ENCODE measurements at places on chromosomes 4 and X.

DNA sequence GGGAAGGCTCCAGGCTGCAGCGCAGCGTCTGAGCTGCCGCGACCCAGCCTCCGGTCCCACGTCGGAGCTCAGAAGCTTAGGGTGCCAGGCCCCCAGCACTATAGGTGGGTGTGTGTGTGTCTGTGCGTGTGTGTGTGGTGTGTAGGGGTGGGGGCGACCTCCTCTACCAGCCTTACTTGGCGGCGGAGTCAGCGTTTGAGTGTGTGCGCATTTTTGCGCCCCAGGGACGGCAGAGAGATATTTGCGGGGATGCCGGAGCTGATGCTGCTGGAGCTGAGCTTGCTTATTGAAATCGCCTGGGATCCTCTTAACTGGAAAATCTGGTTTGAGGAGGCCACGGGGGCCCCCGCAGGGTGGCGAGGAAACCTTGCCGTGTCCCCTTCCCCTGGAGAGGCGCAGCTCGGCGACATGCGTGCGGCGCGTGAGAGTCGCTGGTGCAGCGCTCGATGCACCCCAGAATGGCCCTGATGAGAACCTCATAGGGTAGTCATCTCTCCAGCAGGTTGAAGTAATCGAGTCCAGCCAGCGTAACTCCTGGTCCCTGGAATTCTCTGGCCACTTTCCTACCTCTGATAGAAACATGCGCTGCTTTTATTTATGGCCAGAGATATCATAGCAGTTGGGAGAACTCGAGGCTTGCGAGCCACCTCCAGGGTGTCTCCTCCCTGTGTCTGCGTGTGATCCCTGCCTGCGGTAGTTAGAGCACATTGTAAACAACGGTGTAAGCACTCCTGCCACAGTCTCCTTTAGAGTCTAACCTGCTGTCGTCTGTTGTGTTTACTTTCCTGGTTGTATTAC, 2.7 kb downstream of the ADGRL3 start:
- DNase-seq, result peak; percentile 57

- no peak for DNase-seq
These were observed 93.0 kb upstream of the MTM1 start for GRCh38 chrX:150475461-150475860.

GRCh38 chr4:38939165-38939564, 71.6 kb downstream of the FAM114A1 start:
- DNase-seq, result no peak

DNA sequence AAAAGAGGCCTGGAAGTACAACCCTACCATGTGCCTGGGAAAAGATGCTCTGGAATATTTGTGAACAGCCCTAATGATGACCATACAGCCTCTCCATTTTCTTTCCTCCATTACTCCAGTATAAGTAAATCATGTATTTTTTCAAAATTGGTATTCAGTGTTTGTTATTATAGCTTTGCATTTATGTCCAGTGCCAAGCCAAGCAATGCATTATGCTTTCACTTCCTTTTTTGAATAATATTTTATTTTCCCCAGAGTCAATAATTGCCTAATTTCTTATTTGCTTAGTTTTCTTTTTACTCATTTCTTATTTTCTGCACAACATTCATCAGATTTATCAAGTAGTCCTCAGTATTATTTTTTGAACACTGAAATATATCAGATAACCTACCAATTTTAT, 49.3 kb upstream of the EOLA2 start:
- no peak for DNase-seq

- DNase-seq, result no peak
These were observed 3.3 kb upstream of the BBS7 start for GRCh38 chr4:121873604-121874003.

GRCh38 chrX:122816288-122816687, 367.8 kb upstream of the GRIA3 start:
- DNase-seq, result no peak

DNA sequence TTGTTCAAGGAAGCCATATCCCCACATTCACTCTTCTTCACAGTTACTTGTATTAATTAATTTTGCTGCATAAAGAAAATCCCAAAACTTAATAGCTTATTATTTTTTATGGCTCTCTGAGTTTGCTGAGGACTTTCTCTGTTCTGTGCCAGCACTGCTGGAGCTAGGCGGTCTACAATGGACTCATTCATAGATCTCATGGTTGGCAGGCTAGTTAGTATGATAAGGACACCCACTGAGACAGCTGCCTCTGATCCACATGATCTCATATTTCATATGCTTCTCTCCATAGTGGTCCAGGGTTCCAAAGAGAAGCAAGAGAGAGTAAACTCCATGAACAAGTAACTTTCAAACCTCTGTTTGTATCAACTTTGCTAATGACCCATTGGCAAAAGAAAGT, 170.2 kb downstream of the ADGRA3 start:
- DNase-seq, result no peak

GRCh38 chr4:2180410-2180809, 61.5 kb downstream of the HAUS3 start:
- DNase-seq, result no peak

DNA sequence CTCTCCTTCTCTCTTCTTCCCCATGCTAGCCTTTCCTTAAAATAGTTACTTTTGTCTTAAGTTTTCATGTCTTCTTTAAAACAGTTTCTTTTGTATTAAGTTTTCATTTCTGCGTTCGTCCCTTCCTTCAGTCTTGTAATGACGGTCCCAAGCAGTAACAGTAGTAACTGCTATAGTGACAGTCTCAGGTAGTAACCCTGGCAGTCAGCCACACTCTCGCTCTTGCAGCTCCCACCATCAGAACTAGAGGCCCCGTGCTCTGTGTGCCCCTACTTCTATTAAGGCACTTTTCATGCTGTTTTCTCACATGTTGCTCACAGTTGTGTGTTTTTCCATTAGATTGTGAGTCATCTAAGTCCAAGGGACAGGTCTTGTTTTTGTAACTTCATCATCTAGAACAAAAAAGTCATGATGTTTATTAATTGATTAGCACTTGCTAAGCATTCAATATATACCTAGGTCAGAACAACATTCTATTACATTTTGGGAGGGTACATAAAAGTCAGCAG, 49.3 kb downstream of the C4orf33 start:
- DNase-seq, result no peak

- no peak for DNase-seq
These were observed 209.7 kb upstream of the RADX start for GRCh38 chrX:106401965-106402559.

DNA sequence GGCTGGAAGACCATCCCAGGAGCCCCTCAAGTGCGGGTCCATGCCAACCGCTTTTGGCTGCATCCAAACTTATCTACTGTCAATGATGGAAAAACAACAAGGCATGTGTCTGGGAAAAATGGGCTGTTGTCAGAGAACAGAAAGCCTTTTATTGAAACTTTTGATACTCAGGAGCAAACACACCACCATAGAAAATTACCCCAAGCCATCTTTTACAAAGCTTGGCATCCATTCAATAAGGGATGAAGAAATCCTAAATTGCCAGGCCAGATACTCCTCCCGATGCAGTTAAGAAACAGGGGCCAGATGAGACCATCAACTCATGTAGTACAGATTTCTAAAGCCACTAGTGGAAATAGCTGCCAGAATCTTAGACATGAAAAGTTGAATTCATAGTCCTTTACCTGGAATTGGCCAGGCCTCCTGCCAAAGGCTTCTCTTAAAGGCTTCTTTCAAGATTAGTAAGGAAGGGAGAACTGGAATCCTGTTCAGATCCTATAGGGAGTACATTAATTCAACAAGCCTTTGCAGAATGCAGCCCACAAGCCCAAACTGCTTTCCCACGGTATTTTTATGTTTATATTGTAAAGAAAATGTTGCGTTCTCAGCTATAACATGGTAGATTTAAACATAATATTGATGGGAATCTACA, 145.4 kb upstream of the MAP3K15 start:
- DNase-seq, result no peak

All from NCI-H187 (cell line).